ENCODE measurements at places on chromosomes 1 and 21.

GRCh38 chr1:12580054-12580887, 37.7 kb downstream of the DHRS3 start:
- DNase-seq, result no peak

DNA sequence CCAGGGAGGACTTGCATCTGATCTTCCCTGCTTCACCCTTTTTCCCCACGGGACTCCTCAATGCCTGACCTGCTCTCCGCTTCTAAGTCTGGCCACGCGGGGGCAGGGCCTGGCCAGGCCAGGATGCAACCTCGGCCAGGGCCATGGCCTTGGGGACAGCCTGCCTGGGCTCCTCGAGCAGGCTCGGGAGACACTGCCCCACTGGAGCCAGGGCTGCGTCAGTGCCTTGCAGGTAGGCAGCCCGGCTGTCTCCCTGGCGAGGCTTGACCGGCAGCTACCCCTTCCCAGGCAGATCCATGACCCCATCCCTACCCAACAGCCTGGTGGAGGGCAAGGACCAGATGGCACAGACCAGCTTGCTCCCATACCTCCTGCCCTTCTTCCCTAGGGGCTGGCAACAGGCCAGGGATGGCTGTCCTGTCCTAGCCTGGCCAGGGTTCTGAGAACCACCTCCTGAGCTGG, 2.7 kb upstream of the PRDM16 start:
- no peak for DNase-seq

DNA sequence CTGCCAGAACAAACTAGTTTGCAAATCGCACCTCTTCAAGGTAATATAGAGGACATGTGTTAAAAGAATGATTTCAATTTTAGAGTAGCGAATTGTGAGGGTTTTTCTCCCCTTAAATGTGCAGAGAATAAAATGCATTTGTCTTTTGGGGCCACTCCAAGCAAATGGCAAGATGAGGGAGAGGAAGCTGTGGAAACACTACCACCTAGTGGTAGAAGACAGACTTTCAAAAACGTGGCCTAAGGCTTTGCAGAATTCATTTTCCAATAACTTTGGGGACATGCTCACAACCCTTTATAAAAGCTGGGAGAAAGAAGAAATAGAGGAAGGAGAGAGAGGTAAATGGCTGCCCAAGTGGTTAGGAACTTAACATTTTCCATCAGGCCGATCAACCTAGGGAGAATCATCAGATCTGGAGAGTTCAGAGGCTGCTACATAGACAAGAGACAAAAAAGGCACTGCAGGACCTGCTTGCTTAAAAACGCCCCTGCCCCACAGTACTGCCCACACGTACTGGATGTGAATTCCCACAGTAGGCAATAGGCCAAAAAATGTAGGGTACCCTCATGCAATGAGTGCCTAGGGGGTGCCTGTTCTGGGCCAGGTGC, 15.7 kb upstream of the RCAN1 start:
- no peak for DNase-seq

DNA sequence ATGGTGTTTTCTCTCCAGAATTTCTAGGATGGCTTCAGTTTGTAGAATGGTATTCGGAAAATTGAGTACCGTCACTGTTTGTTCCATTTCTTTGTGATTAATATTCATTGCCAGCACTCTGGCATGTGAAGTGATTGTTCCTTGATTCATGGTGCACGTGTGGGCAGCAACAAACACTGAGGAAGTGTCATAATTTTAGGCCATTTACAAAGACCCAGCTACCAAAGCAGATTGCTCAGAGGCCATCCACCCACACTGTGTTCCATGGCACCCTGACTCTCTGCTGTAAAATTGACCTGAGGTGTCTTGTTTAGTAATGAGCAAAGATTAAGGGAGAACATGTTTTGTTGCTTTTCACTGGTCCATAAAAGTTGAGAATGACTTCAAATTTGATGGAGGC, 250.9 kb upstream of the FMN2 start:
- DNase-seq, result no peak

DNA sequence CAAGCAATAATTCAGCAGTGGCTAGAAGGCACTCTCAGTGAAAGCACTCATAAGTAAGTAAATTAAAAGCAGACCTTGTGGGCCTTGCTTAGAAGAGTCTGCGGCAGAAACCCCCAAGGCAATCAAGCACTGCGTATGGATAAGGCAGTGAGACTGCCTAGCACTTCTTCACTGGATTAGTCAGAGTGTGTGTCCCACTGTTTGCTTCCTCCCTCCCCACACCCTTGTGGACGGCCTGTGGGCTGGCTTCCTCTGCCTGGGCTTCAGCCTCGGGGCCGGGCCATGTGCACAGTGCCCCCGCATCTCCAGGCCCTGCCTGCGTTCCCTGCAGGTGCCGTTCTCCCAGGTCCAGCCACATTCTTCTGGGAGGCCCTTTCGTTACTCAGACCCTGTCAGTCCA, 23.8 kb downstream of the AGT start:
- no peak for DNase-seq
